ENCODE measurements at places on chromosomes 6 and 20.

- DNase-seq: no peak
Measured at GRCh38 chr6:57158658-57159057, 13.5 kb upstream of the BAG2 start.

DNA sequence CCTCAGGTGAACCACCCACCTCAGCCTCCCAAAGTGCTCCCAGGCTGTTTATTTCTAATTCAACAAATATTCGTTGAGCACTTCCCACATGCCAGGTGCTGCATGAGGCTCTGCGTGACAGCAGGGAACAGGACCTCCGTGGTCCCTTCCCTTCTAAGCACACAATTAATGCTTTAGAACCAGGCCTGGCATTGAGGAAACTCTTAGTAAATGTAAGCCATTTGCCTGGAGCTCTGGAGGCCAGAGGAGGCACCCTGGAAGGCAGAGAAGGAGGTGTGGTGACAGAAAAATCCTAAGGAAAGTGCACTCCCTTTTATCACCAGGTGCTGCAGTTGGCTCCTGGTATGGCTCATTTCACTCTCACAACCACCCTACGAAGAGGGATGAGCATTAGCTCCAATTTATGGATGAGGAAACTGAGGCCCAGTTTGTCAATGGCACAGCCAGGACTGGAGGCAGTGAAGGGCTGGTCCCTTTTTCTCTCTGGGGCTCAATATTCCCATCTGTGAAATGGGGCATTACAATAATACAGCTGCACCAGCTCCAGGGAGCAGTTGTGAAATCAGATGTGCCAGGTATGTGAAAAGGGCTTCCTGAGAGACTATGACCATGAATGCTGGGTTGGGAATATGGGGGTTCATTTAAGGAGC lies 8.1 kb upstream of the ID1 start:
- DNase-seq: no peak

- no peak for DNase-seq
Measured at GRCh38 chr20:62511915-62512610, 36.3 kb upstream of the GATA5 start.

GRCh38 chr6:110761371-110761770 lies 53.9 kb downstream of the CDK19 start:
- DNase-seq: no peak

DNA sequence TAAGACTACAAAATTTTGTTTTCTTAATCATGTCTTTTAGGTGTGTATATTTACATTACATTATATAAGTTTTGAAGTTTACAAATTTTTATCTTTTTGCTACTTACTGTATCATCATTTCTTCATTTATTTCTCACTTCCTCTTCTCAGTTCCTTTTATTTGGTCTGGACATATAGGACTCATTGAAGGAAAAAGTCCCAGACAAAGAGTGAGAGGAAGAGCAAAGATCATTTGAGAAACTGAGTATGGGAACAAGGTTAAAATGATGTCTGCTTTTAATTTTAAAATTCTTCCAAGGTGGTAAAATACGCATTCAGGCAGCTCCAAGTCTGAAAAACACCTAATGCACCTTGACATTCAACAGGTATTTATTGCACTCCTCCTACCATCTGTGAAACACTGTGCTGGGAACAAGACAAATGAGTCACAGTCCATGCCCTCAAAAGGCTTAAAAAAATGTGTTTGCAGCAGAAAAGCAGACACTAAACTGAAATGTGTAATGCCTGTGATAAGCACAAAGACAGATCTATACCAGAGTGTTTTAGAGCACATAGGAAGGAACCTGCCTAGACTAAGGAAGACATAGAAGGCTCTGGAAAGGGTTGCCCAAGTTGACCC lies 63.2 kb downstream of the PKIB start:
- no peak for DNase-seq

GRCh38 chr6:49911252-49911651 lies 44.9 kb upstream of the CRISP1 start:
- no peak for DNase-seq

DNA sequence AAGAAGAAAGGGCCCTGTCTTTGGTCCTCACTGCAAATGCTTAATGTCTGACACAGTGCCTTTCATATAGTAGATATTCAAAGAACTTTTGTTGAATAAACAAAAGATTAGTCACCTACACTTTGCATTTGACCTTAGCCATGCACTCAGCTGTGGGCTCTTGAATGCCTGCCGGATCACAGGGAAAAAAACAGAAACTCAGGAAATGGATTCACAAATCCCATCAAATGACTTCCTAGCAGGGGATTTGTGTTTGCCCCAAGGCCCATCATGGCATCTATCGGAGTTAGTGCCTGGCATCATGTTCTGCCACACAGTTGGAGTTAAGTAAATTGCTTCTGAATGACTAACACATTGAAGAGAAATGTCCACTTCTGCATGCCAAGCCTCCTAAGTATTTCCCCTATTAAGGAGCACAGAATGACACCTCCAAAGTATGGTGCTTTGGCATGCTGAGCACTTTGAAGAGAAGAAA lies 72.3 kb upstream of the DST start:
- no peak for DNase-seq

- DNase-seq: no peak
Measured at GRCh38 chr6:82738773-82739172, 326.9 kb downstream of the UBE3D start.

DNA sequence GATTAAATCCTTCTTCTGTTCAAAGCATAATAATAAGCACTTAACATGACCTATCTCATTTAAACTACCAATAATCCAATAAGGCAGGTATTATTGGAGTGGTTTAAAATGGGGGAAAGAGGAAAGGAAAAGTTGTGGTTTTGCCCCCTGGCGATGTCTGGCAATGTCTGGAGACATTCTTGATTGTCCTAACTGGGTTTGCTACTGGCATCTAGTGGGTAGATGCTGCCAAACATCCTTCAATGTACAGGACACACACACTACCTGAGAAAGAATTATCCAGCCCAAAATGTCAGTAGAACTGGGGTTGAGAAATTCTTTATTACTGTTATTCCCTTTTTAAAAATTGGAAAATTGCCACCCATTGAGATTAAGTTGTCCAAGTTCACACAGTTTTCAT lies 25.2 kb upstream of the SRSF6 start:
- no peak for DNase-seq

DNA sequence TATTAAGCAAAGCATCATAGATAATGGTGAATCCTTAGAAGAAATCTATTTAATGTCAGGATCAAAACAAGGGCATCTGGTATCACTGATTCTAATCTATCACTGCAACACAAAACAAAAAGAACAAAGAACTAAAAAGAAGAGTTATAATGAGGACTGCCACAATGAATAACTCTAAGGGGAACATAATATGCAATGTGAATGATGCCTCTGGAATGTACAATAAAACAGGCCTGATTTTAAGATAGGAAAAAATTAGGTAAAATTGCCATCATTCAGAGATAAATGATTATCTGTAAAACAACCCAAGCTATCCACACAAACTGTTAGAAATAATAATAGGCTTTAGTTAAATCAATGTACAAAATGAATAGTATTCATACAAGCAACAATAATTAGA lies 936.7 kb upstream of the CITED2 start:
- DNase-seq: no peak

- DNase-seq: no peak
Measured at GRCh38 chr6:65708162-65708561, 1.1 kb upstream of the EYS start.

- no peak for DNase-seq
Measured at GRCh38 chr6:78868116-78868515, 765 bp downstream of the IRAK1BP1 start.

- peak; percentile 29 for DNase-seq
Measured at GRCh38 chr6:3247255-3248146, 11.2 kb upstream of the PSMG4 start.

DNA sequence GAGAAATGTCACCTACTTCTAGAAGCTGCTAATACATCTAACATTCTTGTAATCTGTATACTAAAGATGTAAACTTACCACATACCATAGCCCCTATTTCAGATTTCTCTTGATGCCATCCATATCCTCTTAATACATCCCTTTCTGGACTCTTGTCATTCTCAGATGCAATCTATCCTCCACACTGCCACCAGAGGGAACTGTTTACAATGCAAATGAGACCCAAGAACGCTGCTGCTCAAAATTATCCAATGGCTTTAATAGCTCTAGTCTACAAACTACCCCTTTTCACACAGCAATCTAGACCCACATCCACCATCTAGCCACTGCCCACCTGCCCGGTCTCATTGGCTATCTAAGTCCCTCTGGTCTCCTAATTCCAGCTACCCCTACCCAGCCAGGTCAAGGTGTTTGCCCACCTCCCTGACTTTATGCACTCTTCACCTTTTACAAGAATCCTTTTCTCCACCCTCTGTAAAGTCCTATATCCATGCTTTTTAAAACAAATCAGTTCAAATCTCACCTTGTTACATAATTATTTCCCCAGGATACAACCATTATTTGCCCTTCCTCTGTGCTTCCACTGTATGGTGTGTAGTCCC lies 14.8 kb downstream of the FAXC start:
- no peak for DNase-seq
